ENCODE measurements at places on chromosomes 12 and 14.

DNA sequence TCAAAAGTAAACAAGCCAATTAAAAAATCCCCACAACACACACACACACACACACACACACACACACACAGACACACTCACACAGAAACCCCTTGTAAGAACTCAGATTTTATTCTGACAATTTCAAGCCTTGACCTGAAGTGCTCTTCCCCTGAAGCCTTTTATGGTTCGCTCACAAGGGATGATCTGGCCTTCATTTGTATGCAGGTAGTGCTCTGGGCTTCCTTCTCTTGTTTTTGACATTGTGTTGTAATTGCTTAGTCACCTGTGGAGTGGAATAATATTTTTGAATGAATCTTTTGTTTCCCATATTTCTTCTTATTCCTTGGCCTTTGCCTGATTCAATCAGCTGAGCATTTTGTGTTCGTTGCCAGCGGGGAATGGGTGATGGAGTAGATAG, 83.3 kb upstream of the CSRP2 start:
- no peak overlapping the region for H3K27ac ChIP-seq
- H3K4me1 ChIP-seq: no peaks in the 10 kb centered on the region
- H3K36me3 ChIP-seq: no peaks in the 10 kb centered on the region
- H3K27me3 ChIP-seq: no peaks in the 10 kb centered on the region

DNA sequence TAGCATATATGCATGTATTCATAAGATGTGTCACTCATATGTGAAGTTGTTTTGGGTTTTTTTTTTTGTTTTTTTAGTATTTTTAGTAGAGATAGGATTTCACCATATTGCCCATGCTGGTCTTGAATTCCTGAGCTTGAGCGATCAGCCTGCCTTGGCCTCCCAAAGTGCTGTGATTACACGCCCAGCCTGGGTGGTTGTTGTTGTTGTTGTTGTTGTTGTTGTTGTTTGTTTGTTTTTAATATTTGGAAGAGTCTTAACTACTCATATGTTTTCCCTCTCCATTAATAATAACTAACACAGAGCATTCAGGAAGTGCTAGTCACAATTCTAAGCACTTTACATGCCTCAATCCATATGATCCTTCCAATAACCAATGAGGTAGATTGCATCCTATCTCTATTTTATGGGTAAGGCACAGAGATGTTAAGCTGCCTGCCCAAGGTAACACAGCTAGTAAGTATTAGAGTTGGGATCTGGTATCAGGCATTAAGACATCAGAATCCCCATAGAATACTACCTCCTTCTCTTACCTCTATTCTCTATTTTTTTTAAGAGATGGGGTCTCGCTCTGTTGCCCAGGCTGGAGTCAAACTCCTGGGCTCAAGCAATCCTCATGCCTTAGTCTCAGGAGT, 27.6 kb downstream of the SLC25A21 start:
- H3K4me3 ChIP-seq: no peak overlapping the region
- H3K27ac ChIP-seq: no peak overlapping the region

- H3K27me3 ChIP-seq: no peaks in the 10 kb centered on the region
- DNase-seq: no peak
- peaks cover 60% of the 10 kb centered on the region for H3K4me1 ChIP-seq
- peak overlapping the region; percentile 81 for H3K27ac ChIP-seq
- H3K4me3 ChIP-seq: peak overlapping the region; percentile 5
Observed at GRCh38 chr14:91329486-91330014, 85.0 kb upstream of the GPR68 start.

- no peaks in the 10 kb centered on the region for H3K27me3 ChIP-seq
- DNase-seq: no peak
Observed at GRCh38 chr14:68014771-68015170, 195.2 kb downstream of the RAD51B start.

- H3K36me3 ChIP-seq: no peaks in the 10 kb centered on the region
- no peak overlapping the region for H3K27ac ChIP-seq
- DNase-seq: no peak
- no peak overlapping the region for H3K4me3 ChIP-seq
Observed at GRCh38 chr12:125324861-125325490, 259.7 kb downstream of the AACS start.

DNA sequence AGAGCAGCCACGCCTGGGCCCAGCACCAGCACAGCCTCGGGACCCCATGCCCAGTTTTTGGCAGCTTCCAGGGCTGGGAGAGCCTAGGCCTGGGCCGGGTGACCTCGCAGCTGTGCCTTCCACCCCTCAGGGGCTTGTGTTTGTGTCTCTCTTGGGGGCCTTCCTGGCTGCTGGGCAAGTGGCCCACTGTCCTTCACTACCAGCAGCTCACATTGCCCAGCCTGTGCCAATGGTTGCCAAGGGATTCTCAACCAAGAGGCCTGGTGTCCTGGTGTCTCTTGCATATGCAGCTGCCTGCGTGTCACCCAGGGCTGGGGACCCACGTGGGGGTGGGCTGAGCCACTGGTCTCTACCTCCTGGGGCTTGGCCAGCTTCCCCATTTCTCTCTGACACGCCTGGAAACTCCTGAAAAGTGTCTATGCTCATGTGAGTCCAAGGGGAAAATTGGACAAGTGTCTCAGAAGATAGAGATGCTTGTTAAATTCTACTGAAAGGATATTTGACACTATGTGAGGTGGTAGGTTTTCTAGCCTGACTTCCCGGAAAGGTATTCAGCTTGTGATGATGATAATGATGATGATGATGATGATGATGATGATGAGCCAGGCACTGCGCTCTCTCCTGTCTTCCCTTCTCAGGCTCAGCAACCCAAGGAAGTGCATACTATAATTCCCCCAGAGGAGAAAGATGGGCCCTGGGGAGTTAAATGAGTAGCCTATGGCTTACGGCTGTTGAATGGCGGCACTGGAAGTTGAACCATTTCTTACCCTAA, 48.8 kb upstream of the ESRRB start:
- H3K27me3 ChIP-seq: peaks cover 82% of the 10 kb centered on the region
- no peaks in the 10 kb centered on the region for H3K4me1 ChIP-seq
- no peak overlapping the region for H3K4me3 ChIP-seq
- no peaks in the 10 kb centered on the region for H3K36me3 ChIP-seq
- H3K27ac ChIP-seq: no peak overlapping the region

- no peak for DNase-seq
- no peaks in the 10 kb centered on the region for H3K27me3 ChIP-seq
- H3K4me3 ChIP-seq: no peak overlapping the region
- no peaks in the 10 kb centered on the region for H3K36me3 ChIP-seq
- no peak overlapping the region for H3K27ac ChIP-seq
Observed at GRCh38 chr12:83676781-83677295, 990.1 kb downstream of the TMTC2 start.

GRCh38 chr14:93804654-93805053, 16.4 kb upstream of the PRIMA1 start:
- no peak overlapping the region for H3K4me3 ChIP-seq
- peaks cover 2% of the 10 kb centered on the region for H3K4me1 ChIP-seq
- no peaks in the 10 kb centered on the region for H3K36me3 ChIP-seq
- DNase-seq: no peak
- H3K27ac ChIP-seq: no peak overlapping the region

GRCh38 chr12:95201056-95201670, 16.1 kb downstream of the FGD6 start:
- peaks cover 8% of the 10 kb centered on the region for H3K4me1 ChIP-seq
- H3K4me3 ChIP-seq: no peak overlapping the region
- H3K36me3 ChIP-seq: no peaks in the 10 kb centered on the region
- DNase-seq: no peak

DNA sequence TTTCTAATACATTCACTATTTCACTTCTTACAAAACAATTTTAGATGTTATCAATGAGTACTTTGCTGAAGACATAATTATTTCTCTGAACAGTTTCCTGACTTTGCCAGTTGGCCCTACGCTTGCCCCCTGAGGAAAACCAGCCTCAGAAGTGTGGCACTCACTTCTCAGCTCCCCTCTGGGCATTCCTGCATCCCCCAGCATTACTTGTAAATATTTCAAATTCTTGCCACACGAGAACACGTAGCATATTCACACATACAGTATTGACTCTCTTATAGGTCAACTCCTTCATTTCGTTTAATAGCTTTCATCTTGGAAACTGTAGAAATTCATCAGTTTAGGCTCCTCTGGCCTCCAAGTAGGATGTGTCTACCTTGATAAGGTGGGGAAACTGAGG, 65.2 kb downstream of the OTX2 start:
- H3K4me1 ChIP-seq: no peaks in the 10 kb centered on the region

- no peak overlapping the region for H3K27ac ChIP-seq
- no peak for DNase-seq
- H3K27me3 ChIP-seq: no peaks in the 10 kb centered on the region
- H3K4me3 ChIP-seq: no peak overlapping the region
Observed at GRCh38 chr12:119775246-119775895, 101.7 kb downstream of the CIT start.

DNA sequence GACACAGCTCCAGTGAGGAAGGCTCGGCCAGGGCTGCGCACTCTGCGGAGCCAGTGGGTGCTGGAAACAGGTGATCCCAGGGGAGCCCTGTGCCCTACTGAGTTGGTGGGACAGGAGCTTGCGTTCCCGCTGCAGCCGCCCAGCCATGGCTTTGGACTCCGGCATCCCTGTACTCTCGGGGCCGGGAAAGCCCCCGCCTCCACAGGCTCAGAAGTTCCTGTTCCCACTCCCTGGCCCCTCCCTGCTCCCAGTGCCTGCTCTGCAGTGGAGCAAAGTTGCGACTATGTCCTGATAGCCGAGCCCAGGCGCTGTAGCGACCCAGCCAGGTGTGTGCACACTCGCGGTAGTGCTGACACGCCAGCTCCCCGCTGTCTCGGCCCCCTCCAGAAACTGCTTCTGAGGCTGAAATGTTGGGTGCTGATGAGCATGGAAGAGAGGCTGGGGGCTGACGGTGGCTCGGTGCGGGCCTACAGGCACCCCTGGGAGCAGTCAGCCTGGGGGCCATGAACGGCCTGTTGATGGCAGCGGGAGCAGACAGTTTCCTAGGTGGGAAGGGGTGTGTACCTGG, 344.6 kb upstream of the MGAT4C start:
- H3K4me1 ChIP-seq: no peaks in the 10 kb centered on the region
- H3K27ac ChIP-seq: no peak overlapping the region
- no peak for DNase-seq
- H3K36me3 ChIP-seq: no peaks in the 10 kb centered on the region
- no peaks in the 10 kb centered on the region for H3K27me3 ChIP-seq

DNA sequence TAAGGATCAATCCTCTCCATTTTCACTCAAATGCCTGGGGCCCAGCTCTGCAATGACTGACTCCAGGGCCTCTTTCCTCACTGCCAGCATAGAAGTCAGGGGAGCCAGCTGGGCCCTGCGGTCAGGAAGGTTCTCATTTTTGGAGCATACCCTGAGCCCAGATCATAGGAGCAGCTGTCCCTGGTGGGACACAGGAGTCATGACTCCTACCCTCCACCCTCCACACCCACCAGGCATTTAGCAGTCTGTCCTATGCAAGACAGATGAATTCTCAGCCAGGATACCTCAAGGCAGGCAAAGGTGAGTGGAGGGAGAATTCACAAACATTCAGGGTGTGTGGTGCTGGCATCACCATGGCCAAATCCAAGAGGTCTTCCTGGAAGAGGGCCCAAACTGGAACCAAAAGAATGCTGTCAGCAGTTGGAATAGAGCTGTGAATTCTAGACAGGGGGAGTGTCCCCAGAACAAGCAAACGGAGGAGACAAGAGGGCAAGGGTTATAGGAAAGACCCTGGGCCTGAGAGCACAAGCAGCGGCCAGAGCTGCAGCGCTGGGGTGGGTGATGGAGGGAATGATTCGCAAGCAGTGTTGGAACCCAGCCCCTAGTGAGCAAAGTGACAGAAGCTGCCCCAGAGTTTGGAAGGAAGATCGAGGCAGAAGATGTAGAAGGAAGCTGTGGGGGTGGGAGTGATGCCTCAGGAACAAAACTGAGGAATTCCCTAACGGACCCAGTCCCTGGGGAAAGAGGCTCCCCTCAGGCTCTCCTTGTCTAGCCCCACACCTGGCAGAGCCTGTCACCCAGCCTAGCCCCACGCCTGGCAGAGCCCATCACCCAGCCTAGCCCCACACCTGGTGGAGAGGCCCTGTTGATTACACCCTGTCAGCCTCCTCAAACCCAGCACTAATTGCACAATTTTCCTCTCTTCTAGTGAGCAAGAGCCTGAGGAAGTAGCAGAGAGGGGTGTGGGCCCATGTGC, 4.5 kb upstream of the REM2 start:
- H3K27me3 ChIP-seq: no peaks in the 10 kb centered on the region
- peaks cover 44% of the 10 kb centered on the region for H3K4me1 ChIP-seq
- H3K4me3 ChIP-seq: no peak overlapping the region
- peak overlapping the region; percentile 60 for H3K27ac ChIP-seq
- H3K36me3 ChIP-seq: peaks cover 37% of the 10 kb centered on the region

DNA sequence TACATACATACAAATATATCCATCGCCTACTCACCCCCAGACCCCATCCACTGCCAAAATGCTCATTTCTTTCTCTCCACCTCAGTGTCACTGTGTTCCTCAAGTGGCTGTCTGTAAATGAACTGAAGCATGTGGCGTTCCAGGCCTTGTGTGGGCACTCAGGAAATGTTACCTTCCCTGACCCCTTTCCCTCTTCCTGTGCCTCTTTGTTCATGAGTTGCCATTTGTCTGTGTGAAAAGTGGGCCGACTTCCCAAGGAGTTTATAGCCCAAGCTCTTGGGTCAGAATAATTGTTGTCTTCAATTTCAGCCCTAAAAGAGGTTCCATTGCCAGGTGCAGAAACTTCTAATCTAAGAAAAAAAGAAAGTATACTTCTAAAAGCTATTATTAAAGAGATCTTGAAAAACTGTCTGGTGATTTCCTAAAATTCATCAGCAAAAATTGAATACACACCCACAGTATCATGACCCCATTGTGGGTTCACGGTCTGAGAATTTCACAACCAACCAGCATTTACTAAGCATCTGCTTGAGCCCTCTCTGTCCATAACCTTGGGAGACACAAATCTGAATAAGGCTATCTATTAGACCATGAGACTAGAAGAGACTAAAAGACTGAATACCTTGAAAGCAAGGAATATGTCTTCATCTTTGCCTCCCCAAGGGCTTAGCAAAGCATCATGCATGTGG, 201.4 kb upstream of the EEA1 start:
- DNase-seq: no peak
- peaks cover 28% of the 10 kb centered on the region for H3K4me1 ChIP-seq
- no peaks in the 10 kb centered on the region for H3K27me3 ChIP-seq
- no peak overlapping the region for H3K4me3 ChIP-seq
- H3K36me3 ChIP-seq: peaks cover 1% of the 10 kb centered on the region
- H3K27ac ChIP-seq: no peak overlapping the region

GRCh38 chr12:27966870-27967269, 5.7 kb downstream of the PTHLH start:
- no peaks in the 10 kb centered on the region for H3K36me3 ChIP-seq
- H3K27ac ChIP-seq: no peak overlapping the region
- H3K4me1 ChIP-seq: peaks cover 18% of the 10 kb centered on the region
- H3K27me3 ChIP-seq: peaks cover 50% of the 10 kb centered on the region
- no peak for DNase-seq

DNA sequence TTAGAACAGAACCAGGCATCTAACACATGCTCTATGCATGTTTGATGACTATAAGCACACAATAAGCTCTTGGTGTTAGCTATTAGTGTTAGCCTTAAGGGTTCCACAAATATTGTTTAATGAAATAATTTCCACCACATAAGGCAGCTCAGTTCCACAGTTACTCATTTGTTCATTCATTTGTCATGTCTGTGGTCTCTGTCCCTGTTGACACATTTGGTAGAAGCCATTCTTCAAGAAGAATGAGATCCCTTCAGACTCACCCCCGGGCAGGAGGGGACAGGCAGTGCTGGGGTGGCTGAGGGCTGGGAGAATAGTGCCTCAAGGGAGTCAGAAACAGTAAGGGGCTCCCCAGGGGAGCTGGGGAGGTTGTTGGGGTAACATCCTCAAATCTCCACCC, 3.7 kb upstream of the FAIM2 start:
- H3K4me1 ChIP-seq: peaks cover 7% of the 10 kb centered on the region
- no peaks in the 10 kb centered on the region for H3K36me3 ChIP-seq
- H3K27me3 ChIP-seq: peaks cover 37% of the 10 kb centered on the region
- DNase-seq: no peak
- no peak overlapping the region for H3K27ac ChIP-seq
- H3K4me3 ChIP-seq: no peak overlapping the region

- no peak overlapping the region for H3K4me3 ChIP-seq
- no peaks in the 10 kb centered on the region for H3K27me3 ChIP-seq
- H3K36me3 ChIP-seq: peaks cover 4% of the 10 kb centered on the region
Observed at GRCh38 chr12:92036061-92036620, 109.5 kb downstream of the BTG1 start.

Data from stimulated activated naive B cell treated with anti-CD40 and anti-IgM and Interleukin-4, amounts not matched to agents 10 μg/mL and 1 μg/mL and 100 μg/mL, for 72 hours (primary cell).